ENCODE measurements at places on chromosomes 1 and 21.

DNA sequence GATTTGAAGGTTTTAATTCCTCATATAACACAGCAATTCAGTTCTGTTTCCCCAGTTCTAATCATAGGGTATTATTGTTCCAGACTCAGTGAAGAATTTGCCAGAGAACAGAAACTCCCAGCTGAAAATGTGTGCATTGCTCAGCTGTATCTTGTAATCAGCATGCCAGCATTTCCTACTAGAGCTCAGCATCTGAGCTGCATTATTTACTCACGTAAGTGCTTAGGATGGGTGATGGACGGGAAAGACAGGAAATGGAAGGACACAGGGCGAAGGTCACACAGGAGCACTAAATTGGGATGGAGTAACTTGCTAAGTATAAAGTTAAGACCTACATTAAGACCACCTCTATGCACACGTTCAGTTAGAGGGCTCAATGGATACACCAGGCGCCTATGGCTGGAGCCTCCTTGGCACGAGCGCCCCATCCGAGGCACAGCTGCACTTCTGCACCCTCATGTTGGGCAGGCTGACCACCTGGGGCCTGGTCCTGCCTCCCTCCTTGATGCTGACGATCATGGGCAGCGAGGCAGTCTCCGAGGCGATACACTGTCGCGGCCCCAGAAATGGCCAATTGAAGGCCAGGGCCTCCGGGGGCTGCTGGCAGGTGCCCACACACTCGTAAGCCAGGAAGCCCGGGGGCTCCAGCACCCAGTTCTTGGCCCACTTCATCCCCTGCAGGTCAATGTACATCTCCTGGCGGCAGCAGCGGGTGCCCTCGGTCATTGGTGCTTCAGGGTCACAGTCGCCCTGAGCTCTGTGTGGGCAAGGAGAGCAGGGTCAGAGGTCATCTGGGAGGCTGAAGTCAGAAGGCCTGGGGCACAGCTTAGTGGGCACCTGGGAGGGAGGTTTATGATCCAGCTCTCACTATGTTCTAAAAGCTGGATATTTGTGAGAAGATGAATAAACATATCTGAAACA is 3.7 kb downstream of the LEFTY2 start:
- DNase-seq: no peak

- no peak for DNase-seq
Observed at GRCh38 chr1:62247391-62248168, 52.9 kb downstream of the L1TD1 start.

DNA sequence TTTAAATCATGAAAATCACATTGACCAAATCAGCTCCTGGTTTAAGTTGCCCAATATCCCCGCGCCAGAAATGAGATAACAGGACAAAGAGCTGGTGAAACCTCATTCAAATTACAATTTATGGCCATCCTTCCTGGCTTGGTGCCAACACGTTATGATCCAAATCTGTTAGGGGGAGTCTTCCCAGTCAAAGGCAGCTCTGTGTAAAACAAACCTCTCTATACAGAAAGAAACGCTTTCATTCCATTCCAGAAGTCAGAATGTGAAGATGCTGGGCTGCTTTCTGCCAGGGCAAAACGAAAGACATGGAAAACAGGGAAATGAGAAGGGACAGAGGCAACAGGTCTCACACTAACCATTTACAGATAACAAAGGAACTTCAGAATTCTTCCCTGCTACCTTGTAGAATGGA is 53.5 kb upstream of the TIAM1 start:
- no peak for DNase-seq

DNA sequence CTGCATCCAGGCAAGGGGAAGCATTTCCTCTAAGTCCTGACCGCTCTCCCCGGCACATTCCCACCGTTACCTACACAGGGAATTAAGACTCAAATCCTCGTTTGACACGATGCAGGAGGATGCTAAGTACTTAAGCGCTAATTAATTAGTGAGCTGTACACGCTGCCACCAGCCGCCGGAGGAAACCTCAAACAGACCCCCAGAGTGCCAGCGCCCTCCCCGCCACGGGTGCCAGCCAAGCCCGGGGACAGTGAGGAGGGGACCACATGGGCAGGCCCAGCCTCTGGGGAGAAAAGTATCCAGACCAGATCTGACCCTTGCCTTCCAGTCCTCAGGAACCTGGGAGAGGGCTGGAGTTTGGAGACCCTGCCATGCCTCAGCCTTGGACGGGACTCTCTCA is 17.4 kb upstream of the CASZ1 start:
- DNase-seq: no peak

- no peak for DNase-seq
Observed at GRCh38 chr21:44800103-44800502, 1.5 kb downstream of the UBE2G2 start.

- DNase-seq: no peak
Observed at GRCh38 chr1:172742599-172743500, 83.9 kb downstream of the FASLG start.

DNA sequence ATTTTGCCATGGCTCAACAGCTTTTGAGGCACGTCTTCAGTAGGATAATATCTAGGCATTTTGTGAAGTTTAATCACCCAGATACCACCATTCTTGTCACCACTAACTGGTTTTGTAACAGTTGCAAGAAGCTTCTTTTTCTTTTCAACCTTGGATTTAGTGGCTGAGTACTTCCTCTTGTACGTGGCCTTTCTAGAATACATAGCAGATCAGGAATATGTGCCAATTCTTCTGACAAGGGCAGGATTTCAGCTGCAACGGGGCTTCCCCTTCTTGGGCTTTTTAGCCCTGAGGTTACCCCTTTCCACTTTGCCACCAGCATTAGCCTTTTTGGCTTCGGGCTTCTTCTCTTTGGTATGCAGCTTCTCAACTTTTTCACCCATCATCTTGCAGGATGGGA is 79.3 kb upstream of the WARS2 start:
- no peak for DNase-seq

- no peak for DNase-seq
Observed at GRCh38 chr1:201751872-201752271, 77.1 kb upstream of the IPO9 start.

DNA sequence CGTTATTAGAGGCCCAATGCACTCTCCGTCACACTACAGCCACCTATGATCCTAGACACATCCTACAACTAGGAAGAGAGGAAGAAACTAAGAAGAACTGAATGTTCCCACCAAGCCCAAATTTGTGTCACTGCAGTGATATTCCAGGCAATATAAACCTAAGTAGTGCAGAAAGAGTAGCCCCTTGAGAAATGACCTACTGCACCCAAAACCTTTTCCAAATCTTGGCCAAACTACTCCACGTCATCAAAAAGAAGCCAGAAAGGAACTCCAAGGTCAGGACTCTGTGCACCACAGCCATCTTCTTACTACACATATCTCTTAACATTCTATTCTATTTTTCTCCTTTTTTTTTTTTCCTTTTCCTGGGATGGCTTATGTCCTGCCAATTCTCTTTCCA is 60.2 kb downstream of the ADAMTS1 start:
- DNase-seq: no peak

DNA sequence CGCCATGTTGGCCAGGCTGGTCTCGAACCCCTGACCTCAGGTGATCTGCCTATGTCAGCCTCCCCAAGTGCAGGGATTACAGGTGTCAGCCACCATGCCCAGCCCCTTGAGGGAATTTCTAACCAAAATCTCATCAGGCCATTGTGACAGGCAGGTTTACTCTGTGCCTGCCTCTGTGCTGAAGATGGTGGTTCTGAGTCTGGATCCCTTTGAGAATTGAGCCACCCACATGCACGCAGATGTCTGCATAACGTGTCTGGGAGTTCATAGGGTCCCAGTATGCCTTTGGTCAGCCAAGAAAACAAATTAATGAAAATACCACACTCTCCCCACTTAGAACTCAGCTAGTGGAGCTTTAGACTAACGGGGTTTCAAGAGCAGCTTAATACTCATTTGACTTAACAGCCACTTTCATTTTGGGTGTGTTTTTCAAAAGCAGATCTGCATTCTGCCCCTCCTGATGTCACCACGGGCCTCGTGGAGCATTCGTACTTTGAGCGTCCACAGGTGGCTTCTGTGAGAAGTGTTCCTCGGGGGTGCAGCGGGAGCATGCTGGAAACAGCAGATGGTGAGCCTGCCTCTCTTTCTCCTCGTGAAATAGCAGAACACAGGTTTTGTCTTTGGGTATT is 45.3 kb downstream of the DIP2A start:
- DNase-seq: no peak

DNA sequence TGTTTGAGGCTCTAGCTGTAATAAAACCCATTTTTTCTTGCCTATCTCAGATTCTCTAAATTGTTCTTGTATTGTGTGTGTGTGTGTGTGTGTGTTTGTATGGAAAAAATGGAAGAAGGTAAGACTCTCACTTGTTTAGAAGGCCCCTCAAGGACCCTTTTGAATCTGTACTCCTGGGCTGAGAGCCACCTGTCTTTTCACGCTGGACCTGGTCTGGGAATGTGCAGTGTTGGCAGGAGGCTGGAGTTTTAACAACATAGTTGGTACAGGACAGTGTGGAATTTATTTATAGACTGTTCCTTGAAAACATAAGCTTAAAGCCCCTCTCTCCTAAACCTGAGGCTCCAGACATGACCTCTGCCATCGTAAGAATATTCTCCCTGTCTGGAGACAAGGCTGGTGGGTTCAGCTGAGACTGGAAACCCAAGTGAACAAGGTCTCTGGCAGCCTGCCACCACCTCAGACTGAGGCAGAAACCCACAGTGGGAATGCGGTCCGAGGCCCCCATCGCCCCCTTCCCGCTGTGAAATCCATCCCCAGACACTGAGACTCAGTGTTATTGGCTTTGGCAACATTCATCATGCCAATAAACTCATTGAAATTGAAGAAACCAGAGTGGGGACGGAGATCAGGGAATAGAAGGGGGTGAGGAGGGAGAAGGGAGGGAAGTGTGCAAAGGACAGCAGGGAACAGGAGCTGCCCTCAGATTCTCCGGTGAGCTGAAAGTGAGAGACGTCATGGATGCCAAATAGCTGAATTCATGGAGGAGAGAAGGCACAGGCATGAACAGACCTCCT is 24.6 kb upstream of the PLXNA2 start:
- DNase-seq: no peak

GRCh38 chr1:86775395-86775794 is 71.0 kb downstream of the SH3GLB1 start:
- DNase-seq: no peak

GRCh38 chr21:29465546-29465945 is 166.8 kb downstream of the BACH1 start:
- DNase-seq: no peak

- no peak for DNase-seq
Observed at GRCh38 chr1:192170196-192170984, 12.1 kb downstream of the RGS18 start.

DNA sequence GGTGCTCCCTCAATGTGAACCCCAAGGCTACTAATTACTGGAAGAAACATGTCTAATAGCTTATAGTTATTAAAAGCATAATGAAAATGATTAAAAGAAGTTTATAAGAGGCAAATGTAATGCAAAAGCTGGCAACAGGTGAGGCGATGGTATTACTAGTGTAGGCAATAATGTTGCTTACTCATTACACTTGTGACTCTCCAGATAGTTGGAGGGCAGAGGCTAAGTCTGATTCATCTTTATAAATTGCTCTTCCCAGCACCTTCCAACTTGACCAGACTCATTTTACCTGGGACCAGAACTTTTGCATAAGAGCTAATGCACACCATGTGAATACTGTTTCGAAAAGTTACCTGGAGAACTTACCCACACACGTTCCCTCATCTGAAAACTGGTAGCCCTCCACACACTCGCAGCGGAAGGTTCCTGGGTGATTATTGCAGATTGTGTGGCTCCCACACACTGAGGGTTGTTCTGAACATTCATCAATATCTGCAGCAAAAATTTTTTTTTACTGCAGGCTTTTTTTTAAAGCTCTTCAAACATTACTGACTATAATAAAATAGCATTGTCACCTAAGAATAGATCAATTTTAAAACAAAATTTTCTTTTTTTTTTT is 48.0 kb downstream of the NID1 start:
- no peak for DNase-seq
